ENCODE measurements at places on chromosomes 7 and 10.

DNA sequence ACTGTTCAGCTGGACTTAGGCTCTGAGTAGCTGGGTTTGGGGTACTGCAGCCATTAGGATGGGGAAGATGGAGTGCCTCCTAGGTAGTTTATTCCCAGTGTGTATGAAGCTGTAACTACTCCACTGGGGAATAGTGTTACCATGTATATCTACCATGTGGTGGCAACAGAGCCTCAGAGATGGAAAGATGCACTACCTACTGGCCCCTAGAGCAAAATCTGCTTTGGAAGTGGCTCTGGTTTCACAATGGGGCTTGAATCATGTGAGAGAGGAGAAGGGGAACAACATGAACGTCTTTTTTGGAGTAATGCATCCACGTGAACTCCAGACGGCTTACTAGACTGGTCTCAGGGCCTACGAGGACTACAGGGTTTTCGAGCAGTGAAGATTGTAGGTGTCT is 167.3 kb downstream of the CALCR start:
- no peak for DNase-seq

GRCh38 chr10:37269554-37270256 is 144.3 kb downstream of the ANKRD30A start:
- no peak for DNase-seq

GRCh38 chr10:60073781-60074656 is 167.7 kb upstream of the CCDC6 start:
- DNase-seq = no peak

- no peak for DNase-seq
These were observed 25.2 kb downstream of the ADAP1 start for GRCh38 chr7:929311-929711.

DNA sequence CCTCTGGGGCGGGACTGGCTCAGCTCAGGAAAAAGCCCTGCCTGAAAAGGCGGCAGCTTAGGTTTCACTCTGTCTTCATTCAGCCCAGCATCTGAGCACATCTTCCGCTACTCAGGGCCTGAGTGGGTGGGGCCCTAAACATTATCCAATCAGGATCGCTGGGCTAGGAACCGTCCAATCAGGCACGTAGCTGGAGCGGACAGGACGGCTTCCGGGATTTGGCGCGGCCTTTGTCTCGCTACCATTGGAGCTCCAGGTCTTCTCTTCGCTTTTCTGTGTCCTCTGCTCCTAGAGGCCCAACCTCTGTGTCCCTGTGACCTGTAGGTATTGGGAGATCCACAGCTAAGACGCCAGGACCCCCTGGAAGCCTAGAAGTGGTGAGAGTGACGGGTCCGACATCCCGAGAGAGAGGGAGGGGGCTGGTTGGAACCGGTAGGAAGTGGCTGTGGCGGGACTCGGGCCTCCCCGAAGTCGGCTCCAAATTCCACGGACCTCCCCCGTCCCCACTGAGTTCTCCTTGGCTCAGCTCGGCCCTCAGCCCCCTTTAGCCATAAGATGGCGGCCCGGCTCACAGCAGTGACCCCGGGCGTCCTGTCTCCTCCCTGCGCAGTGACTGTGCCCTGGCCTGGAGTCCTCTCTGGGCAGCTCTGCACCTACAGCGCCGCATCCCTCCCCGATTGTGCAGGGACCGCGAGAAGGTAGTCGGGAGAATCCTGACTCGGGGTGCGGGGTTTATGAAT is 99.1 kb downstream of the ZNF680 start:
- peak; percentile 64 for DNase-seq

GRCh38 chr10:120584786-120585185 is 127.8 kb downstream of the PLPP4 start:
- no peak for DNase-seq

DNA sequence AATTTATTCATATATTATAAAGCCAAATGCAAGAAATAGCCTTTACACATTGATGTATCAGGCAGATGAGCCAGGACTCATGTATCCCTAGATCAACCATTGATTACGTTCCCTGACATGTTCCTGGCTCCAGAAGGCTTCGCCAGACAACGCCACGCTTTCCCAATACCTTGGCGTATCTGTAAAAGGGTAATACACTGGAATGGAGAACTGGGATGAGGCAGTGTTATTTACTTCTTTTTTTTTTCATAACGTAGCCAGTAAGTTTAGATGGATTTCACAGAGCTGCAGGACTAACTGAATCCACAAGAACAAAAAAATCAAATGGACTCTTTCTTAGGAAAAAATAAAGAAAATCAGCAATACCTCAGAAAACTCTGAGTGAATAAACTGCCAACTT is 588.1 kb upstream of the SEMA3D start:
- DNase-seq = no peak

DNA sequence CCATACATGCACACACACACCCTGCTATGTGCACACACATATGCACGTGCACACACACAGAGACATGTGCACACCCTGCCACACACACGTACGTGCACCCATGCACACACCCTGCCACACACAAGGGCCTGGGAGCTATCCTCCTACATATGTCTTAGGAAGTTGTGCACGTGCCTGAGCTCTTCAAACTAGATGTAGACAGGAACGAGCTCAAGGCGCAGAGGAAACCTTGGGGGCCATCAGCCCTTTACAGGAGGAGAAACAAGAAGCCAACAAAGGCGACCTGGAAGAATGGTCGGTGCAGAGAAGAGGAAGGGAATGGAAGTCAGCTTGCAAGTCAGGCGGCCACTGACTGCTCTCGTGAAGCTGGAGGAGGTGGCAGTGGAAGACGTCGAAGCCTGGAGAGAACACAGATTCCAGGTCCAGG is 58.7 kb downstream of the AOC1 start:
- no peak for DNase-seq

GRCh38 chr10:3068201-3068967 is 1.0 kb downstream of the PFKP start:
- DNase-seq = peak; percentile 75

DNA sequence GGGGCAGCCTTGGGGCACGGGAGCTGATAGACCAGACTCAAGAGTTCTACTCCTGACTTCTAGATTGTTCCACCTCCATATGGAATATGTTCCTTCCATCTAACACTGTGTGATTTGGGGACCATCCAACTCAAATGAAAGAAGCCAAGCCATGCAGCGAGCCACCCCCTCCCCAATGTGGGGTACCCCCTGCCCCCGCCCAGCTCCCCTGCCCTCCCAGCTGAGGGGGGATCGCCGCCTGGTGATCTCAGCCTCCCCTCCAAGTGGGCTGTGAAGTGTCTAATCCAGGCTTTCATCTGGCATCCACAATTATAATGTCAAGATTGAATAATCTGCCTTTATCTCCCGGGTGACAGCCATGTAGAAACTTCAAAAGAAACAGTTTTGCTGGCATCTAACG is 246.1 kb downstream of the RPS24 start:
- DNase-seq = no peak

- peak; percentile 35 for DNase-seq
These were observed 79.9 kb downstream of the HYCC1 start for GRCh38 chr7:22934023-22934422.

DNA sequence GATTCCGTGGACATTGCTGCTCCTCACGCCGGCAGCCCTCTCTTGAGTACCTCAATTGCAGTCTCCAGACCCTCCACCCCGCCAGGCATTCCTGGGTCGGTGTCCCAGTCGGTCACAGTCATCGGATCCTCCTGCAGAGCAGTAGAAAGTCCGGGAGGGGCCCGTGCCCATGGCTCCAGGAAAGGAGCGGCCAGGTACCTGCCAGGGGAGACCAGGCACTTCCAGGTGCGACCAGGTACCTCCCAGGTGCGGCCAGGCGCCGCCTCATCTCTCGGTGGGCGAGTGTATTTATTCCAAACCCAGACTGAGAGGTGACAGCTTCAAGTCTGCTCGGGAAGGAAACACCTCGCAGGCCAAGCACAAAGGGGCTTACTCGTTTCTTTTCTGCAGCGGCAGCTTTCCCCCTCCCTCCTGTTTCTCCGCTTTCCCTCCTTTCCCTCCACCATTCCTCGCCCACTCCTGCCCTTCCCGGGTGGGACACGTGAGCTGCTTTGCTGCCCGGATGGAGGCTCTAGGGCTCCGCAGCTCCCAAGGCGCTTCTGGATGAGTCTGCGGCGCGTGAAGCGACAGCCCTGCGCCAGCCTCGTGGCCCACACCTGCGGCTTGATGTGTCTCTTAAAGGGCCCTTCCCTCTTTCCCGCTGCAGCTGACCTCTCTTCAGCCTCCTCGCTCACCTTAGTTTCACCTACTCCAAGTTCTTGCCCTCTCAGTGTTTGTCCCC is 39.4 kb upstream of the AGK start:
- DNase-seq = no peak

DNA sequence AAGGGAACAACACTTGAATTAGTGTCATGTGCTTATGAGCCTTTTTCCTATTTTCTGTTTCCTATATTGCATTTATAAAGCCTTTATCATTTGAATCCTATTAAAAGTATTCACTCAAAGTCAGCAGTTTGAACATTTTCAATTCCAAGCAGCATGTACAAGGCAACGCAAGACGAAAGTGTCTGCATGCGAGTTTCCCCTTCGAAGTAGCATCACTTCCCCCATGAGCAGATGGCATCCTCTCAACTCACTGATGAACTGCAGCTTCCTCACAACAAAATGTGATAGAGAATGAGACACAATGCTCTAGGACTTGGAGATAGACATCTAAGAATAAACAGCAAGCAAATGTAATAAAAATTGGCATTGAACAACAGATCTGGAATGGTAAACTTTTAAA is 270.7 kb downstream of the PRPF18 start:
- DNase-seq = no peak

DNA sequence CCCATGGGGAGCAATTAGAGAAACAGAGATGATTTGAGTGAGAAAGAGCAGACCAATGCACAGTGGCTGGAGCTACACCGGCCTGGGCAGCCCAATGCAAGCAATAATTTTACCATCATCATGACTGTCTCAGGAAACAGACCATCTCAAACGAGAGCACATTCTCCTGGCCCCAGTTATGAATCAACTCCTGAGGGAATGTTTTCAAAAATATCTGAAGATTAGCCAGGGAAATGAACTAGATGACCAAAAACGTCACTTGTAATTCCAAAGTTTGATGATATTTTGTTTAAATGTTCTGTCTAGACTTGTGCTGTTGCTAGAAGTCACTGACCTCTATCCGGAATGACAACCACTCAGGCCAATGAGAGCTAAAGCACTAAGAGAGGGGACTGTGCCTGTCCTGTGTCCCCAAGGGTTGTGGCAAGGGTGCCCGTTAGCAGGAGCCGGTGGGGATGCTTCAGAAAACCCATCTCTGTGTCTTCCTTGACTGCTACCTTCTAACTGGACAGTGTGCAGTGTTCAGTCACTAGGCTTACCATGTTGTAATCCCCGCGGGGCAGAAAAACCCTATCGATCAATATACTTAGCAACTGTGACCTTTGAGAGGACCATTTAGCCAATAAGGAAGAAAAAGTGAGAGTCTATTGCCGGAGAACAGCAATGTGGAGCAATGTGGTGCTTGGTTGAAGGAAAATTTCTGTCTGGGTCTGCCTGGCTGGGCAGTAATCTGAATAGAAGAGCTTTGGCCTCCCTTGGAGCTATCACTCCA is 202.4 kb downstream of the ADAM12 start:
- DNase-seq = no peak

DNA sequence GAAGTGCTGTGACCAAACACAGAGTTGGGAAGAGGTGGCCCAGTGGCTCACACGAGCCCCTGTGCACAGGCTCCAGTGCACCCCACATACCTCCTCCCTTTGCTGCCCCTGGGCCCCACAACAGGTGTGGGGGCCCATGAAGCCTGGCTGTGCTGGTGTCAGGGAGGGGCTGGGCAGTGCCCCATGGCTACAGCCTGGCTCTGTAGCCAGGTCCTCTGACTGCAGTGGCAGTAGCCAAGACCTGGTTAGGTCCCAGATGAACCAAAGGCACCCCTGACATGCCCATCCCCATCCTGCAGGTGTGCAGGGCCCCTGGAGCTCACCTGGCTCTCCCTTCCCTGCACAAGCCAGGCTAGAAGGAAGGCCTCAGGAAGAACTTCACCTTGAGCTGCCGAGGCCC is 176.3 kb downstream of the GRID1 start:
- DNase-seq = no peak

DNA sequence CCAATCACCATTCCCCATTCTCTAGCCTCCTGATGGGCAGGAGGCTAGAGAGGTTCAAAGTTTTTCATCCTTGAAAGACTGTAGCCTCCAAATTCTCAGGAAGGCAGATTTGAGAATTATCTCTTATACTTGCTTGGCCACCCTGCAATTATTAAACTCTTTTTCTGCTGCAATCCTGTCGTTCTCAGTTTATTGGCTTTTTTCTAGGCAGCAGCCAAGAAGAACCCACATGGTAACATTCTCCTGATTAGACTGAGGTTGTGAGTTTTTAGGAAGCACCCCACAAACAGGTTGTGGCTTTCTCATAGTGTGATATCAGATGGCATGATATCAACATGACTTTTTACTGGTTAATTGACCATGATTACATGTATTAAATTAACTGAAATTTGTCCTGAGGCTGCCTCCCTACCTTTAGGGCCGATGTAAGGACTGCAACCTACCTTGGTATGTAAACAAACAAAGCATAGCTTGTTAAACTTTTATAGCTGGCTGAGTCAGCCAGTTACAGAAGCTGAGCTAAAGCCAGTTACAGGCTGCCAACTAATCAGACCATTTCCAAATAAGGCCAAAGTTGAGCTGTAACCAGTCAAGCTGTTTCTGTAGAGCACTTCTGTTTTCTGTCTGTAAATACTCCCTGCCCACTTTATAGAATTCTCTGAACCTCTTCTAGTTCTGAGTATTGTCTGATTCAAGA is 3.2 kb upstream of the ZNF248 start:
- DNase-seq = peak; percentile 82

DNA sequence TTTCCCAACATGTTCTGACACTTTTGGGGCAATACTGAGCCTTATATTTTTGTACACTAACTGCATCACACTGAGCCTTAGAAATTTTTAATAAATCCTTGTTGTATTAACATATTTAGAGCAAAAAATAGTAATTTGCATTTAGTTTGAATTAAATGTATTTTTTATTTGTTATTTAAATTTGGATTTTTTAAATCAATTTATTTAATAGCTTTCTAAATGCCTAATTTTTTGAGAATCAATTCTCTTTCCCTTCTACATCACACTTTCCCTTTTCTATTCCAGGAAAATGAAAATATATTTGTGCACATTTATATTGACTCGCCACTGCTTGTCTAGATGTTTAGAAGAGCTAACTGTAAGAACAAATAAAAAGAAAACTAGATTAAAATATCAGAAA is 414.6 kb upstream of the POM121L12 start:
- DNase-seq = no peak

- no peak for DNase-seq
These were observed 21.0 kb upstream of the OPALIN start for GRCh38 chr10:96379758-96380157.

Measured in fibroblast of lung (primary cell).